MM.1S (cell line): ENCODE measurements at places on chromosomes 3 and 15.

DNA sequence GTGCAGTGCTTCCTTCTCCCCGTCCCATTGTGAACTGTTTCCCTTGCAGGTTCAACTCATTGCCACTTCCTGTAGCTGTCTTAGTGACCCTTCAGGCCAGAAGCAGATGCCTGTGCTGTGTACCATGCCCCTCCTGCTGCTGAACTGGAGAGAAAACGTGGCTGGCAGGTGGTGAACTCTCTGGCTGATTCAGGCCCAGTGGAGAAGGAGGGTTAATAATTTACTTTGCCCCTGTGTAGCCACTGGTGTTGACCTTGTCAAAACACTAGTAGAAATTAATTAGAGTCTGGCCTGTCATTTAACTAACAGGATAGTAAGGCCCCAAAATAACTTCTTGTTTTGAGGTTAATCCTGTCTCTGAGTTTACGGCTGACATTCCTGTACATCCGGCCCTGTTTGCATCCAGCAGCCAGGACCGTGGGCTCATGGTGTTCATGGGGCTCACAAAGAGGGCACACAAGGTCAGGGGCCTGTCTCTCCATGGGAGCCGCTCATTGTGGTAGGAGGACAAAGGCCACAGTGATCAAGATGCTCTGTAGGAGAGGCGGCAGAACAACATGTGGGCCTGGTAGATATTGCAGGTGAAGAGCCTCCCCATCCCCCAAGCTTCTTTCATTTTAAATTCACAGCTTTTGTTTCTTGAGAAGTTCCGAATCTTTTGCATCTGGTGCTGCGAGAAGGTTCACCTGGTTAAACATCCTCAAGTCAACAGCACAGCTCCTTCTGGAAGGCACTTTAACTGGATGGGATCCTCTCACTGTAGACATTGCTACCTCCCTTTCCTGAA, 101.6 kb downstream of the CGNL1 start:
- DNase-seq = no peak

DNA sequence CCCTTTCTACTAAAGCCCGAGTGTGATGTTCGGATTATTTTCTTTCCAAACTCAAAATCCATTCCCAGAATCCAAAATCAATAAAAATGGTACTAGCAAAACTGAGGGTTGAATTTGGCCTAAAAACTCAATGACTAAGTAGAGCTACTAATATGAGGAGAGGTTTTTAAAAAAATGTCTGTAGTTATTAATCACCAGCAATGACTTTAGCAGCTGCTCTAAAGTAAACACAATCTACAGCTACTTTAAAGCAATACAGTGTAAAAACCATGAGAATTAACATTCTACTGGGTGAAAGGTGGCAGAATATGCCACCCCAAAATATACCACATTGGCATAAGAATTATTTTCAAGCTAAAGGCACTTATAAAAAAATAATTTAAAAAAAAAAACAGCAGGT, 23.5 kb downstream of the FHIT start:
- no peak for DNase-seq

GRCh38 chr15:65418596-65418995, 4.2 kb downstream of the IGDCC4 start:
- no peak for DNase-seq

GRCh38 chr3:45198264-45199260, 27.5 kb downstream of the TMEM158 start:
- peak; percentile 43 for DNase-seq

GRCh38 chr3:174318181-174318580, 541.0 kb upstream of the NAALADL2 start:
- DNase-seq = no peak

DNA sequence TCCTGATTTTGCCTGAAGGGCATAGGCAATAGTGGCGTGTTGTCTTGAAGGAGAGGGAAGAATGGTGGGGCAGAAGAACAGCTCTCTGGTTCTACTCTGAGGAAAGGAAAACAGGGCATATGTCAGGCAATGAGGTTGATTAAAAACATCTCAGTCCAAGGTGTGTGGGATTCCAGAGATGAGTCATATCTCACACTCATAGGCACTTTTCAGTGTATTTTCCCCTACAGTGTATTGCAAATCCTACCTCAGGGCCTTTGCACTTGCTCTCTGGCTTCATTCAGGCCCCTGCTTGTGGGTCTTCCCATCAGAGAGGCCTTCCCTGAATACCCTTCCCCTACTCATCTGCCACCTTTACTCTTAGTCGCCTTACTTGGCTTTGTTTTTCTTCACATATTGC, 107.8 kb downstream of the SLCO3A1 start:
- no peak for DNase-seq

GRCh38 chr3:69560818-69561217, 174.9 kb upstream of the FRMD4B start:
- DNase-seq = no peak
